ENCODE measurements at places on chromosomes 12 and 14. TPM values are rescaled to one million over a fixed set of nuclear protein-coding genes. Genes with fewer than 3 reads are reported as not detected.

GRCh38 chr14:21669284-21669683 is 4.3 kb downstream of the OR4E1 start:
- no peak for DNase-seq

- no peak for DNase-seq
Observed at GRCh38 chr14:64828071-64828470, 51.6 kb downstream of the SPTB start.

DNA sequence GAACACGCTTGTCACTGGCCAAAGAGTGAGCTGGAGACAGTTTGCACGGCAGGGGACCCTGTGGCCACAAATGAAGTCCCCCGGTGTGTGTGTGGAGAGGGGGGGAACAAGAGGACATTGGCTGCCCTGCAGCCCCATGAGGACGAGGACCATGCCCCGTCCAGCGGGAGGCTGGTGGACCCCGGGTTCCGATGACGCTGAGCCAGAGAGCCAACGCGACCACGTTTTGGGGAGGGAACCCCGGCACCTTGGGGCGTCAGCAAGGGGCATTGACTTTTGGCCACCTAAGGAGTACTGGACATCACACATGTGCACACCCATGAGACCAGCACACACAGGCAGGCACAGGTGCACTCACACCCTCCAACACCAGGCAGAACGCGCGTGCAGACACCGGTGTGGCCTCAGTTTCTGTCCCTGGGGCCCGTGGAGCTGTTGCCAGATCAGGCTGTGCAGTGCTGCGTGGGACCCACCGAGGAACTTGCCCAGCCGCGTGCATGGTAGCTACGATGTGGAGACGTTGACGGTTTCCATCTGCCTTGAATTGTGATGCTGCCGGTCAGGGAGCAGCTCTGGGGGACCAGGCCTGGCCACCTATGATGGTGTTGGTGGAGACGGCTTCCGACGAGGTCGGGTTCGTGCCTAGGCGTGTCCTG is 26.5 kb downstream of the NOC4L start:
- no peak for DNase-seq

- no peak for DNase-seq
Observed at GRCh38 chr12:117091758-117092510, 7.3 kb downstream of the TESC start.

- DNase-seq, result no peak
Observed at GRCh38 chr14:38199739-38200138, 8.0 kb upstream of the SSTR1 start.

BEGAIN gene
- 0.37 TPM for total RNA-seq

Data from right lobe of liver (tissue), 6 donors.